ENCODE measurements at places on chromosomes 1 and 21.
A peak's percentile ranks its signal among the peaks of the same experiment; 100 is the strongest.

- no peak for DNase-seq
Measured at GRCh38 chr1:229047161-229047839, 223.6 kb upstream of the RAB4A start.

DNA sequence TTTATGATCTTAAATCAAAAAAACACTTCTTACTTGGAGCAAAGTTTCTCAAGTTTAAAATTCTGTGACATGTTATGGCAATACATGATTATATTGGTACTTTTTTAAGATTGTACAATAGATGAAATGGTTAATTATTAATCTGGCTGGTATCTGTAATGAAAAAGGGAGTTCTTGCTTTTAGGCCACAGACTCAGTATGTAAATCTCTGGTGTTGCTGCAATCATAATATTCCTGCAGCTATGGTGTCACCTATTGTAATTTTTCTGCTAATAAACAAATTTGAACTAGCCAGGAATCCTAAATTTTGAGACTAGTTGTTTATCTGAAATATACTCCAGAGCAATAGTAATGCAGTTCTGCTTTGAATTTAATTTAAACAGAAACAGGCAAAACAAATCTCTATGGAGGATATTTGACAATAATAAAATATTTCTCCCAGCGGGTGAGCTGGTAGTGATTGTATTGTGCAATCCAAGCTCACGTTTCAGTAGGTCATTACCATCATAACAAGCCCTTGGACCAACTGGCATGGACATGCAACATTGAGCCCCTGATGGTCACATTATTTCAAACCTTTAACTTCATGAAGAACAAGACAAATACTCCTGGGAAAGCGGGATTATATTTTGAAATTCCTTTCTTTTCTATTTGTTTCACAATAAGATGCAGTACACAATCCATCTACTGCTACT lies 77.2 kb upstream of the USH2A start:
- no peak for DNase-seq

DNA sequence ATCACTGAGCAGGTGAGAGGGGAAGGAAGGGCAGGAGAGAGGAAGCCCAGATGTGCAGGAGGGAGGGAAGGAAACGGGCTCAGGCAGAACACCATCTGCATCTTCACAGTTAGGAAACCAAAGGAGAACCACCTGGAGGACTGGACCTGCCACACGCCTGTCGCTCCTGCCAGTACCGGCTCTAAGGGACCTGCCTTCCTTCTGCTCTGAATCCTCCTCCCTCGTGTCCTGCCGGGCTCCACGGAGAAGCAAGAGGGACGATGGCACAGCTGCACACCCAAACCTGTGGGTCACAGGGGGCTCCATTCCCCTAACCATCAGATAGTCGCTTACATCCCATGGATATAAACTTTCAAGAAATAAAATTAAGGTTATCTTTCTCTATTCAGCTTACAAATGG lies 56.1 kb downstream of the TOR1AIP2 start:
- DNase-seq = no peak

DNA sequence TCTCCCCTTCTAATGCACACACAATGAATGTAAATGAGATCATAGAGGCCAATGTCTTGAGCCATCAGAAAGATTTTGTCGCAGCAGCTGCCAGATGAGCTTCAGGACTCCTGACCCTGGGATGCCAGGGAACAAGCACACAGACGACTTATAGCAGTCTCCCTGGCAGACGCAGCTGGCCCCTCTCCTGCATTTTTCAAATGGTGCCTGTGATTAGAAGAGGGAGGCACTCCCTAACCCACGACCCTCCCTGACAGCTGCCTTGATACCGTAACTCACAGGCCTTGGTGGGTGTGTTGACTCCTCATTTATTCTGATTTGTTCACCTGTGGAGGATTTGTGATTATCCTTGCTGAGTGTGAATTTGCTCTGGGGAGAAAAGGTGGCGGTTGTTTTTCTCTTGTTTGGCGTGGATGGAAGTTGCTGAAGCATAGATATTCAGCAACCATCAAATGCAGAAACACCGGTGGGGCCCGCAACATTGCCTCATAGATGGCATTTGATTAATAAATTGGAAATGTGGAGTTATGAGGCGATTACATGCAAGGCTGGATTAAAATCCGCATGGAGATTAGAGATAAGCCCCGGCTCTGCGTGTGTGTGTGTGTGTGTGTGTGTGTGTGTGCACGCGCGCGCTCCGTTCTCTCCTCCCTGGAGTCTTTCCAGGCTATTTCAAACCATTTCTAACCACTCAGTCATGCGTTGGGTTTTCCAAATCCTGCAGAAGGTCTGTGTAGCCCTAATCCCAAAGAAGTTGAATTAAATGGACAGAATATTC lies 2.1 kb upstream of the RD3 start:
- no peak for DNase-seq

- no peak for DNase-seq
Measured at GRCh38 chr1:231814521-231814920, 187.9 kb downstream of the DISC1 start.

DNA sequence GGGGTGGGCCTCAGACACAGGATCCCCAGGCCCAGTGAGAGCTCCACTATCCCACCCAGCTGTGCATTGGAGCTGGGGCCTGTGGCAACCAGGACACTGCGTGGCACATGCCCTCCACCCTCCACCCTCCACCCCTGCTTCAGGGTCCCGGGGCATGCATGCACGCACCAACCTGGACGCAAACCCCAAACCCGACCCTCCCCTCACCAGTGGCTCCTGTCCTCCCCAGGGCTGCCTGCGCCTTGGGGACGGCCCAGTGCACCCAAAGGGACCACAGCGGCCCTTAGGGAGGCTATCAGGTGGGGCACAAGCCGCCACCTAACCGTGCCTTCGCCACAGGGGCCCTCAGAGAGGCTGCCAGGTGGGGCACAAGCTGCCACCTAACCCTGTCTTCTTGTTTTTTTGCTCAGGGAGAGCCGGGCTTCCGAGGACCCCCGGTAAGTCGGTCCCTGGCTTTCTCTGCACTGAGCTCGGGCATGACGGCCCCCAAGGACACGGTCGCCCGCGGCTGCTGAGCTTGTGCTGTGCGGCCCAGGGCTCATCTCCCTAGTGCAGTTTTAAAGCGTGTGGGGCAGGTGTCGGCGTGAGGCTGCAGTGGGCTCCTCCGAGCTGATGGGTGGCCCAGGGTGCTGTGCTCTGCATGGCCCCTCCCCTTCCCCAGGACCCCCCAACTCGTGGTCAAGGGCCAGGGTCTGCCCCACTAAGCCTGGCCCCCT lies 47.9 kb downstream of the SLC19A1 start:
- no peak for DNase-seq

DNA sequence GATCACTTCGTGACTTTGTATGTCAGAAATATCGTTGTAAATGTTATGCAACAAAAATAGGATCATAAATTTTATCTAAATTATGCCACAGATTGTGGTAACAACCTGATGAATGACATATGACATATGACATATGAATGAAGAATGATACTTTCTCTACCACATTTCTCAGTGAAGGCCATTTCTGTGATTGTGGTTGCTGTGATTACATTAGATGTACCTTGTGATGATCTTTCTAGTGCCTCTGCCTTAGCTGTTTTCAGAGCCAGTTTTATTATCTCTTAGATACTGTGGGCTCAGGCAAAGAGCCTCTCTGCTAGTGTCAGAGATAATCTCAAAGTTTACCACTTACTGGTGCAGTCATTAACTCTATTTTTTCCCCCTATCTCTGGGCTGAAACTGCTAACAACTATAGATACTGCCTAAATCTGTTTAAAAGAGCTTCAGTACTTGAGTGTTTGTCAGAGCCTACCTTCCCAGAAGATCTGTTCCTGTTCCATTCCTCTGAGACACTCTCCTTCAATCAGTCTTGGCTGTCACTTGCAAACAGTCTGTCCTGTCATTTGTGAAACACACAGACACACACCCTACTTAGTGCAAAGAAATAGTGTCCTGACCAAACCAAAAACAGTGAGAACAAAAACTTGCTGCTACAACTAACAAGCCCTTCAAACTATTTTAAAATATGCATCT lies 55.5 kb downstream of the HMCN1 start:
- DNase-seq = no peak

DNA sequence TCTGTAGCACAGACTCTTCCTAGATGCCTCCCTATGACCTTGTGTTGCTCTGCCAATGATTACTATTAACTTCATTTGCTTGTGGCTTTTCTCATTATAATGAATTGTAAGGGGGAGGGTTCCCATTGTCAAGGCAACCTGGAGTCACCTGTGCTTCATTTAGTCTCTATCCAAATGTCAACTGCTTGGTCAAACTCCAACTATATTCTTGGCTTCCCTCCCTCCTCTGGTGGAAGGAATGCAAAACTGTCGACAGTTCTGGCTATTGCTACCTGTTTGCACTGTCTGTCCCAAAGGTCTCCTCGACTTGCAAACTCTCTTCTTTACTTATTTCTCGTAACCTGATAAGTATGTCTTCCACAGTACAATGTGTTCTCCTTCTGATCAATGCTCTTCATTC lies 100.3 kb downstream of the CACNA1E start:
- DNase-seq = no peak

DNA sequence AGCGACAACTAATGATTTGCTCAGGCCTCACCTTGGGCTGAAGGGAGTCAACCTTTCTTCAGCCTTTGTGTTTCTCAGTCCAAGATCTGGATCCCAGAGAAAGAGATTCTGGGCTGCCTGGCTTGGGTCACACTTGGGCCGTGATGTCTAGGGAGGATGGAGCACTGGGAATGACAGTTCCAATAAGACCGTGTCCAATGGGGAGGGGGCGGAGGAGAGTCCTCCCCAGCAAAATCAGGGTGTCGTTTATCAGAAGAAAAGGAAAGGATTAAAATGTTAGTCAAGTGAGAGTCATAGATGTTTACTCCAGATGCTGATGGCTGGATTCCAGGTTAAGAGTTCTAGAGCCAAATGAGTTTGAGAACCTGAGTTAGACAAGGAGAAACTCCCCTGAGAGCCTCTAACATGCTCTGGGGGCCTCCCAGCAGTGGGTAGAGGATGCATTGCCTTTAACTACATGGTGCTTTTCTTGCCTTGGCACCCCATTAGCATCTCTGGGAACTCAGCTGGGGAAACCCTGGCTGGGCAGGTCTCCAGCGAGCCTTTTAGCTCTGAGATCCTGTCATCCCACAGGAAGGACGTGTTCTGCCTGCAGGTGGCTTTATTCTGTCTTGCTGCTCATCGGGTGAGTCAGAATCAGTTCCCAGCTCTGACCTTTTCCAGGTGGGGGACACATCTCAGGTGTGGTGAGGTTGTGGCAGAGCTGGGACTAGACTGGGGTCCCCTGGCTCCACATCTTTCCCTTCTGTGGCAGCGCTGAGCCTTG lies 22.2 kb downstream of the NIPAL3 start:
- no peak for DNase-seq

GRCh38 chr21:39800311-39800710 lies 55.3 kb downstream of the IGSF5 start:
- DNase-seq = no peak

DNA sequence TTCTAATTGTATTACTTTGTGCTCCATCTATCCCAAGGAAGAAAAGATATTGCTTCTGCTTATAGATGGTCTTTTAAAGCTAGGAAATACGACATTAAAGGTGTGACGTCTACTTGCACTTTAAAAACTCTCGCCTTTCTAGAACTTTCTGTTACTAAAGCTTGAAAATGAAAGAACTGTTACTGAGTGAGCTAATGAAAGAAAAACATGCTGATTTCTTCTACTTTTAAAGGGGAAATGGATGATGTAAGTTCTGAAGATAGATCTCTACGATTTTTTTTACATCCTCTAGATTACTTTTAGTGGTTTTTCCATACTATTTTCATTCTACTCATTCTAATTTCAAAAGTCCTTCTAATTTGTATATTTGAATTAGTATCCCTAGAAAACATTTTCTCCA lies 387.5 kb downstream of the USP25 start:
- DNase-seq = no peak

DNA sequence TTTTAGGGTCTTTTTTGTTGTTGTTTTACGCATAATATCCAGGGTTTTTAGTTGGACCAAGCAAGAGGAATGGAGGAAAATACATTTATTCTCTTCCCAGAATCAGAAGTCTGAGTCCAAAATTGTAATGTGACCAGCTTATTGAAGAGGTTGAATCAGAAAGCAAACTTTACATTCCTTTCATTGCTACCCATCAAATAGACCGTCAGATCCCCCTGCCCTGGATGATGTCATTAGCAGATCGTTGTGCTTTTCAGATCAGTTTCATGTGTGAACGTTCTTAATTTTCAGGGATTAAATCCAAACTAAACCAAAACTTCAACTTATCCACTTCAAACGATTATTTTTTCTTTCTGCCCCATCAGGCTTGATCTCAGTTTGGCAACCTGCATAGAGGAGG lies 85.7 kb upstream of the NGF start:
- no peak for DNase-seq

- DNase-seq = peak; percentile 22
Measured at GRCh38 chr1:25917996-25918395, 11.8 kb upstream of the STMN1 start.

GRCh38 chr1:219329578-219329977 lies 155.9 kb downstream of the LYPLAL1 start:
- no peak for DNase-seq

- no peak for DNase-seq
Measured at GRCh38 chr1:213075725-213076124, 24.7 kb downstream of the RPS6KC1 start.

- DNase-seq = no peak
Measured at GRCh38 chr1:61091455-61091854, 9.1 kb downstream of the NFIA start.

DNA sequence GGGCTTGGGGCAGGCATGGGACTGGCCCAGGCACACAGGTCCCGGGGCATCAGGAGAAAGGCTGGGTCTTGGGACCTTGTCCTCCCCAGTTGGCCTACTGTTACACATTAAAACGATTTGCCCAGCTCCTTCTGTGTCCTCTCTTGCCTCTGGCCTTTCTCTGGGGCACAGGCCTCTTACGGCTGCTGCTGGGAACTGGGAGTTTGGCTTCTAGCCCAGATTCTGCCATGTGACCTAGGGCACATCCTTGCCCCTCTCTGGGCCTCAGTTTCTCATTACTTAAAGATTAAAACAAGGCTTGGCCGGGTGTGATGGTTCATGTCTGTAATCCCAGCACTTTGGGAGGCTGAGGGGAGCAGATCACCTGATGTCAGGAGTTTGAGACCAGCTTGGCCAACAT lies 14.0 kb downstream of the KDF1 start:
- DNase-seq = no peak

- DNase-seq = no peak
Measured at GRCh38 chr1:60920561-60920960, 161.8 kb upstream of the NFIA start.

GRCh38 chr1:110158261-110158660 lies 8.0 kb downstream of the SLC6A17 start:
- DNase-seq = no peak

DNA sequence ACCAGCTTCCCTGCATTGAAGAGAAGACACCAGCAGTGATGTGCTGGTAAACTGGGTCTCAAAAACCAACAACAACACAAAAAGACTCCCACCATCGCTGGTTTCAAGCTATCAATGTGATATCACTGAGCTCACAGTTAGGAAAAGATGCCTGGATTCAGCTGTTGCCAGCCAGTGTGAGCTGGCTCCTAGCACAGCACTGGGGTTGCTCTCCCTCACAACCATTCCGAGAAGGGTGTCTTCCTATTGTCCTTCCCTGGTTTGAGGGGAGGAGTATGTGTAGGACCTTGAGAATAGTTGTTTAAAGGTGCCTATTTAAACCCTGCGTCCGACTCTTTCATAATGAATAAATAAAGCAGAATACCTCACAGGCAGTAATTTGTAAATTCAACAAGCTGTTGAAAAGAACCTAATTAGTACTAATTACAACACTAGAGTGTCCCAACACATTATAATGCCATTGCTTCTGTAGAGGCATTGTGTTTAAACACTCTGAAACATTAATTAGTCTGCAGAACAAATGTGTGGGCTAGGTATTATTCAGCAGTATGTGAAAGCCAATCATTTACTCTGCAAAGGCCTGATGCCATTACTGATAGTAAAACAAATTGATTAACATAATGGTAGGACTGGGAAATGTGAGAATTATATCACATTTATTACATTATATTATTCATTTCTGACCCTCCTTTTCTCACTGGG lies 17.2 kb downstream of the NIBAN1 start:
- DNase-seq = no peak

All from CD4-positive, alpha-beta T cell treated with Interleukin-15 for 4 hours (primary cell).